ENCODE measurements at places on chromosomes 1 and 21.

GRCh38 chr1:192272732-192273131, 44.1 kb upstream of the RGS21 start:
- DNase-seq = no peak

- no peak for DNase-seq
Measured at GRCh38 chr1:10529091-10529490, 54.3 kb downstream of the PEX14 start.

DNA sequence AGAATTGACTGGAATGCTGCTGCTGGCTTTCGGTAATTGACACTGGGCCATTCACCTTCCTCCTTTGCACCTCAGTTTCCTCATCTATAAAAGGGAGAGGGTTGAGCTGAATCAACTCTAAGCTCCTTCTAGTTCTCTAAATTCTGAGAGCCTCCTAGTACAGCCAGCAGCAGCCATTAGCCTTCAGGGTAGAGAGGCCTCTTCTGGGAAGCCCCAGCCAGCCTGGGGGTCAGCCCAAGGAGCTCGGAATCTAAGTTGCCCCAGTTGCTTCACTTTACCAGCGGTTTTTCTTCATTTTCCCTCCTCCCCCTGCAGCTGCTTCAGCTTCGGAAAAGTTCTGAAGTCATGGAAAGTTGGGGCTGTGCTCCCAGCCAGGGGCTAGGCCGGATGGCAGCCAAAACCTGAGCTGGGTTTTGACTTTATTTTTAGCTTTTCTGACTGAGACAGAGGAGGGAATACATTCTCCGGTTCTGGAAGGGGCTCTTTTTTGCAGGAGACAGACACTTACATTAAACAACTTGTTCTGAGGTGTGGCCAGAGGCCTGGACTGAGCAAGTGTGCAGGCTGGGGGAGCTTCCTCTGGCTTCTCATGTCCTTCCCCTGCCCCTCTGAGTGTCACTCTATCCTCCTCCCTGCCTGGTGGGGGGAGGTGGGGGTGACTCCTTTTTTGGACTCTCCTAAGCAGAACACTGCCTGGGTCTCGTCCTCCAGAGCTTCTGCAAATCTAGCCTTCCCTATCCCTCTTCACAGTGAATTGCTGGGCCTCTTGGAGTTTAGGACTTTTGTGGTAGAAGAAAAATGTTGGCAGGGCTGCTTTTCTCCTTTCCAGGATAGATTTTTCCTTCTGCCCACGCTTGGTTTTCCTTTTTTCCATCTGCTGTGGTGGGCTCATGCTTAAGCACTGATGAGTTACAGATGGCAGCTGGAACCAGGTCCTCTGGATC, 14.4 kb downstream of the LMNA start:
- no peak for DNase-seq

DNA sequence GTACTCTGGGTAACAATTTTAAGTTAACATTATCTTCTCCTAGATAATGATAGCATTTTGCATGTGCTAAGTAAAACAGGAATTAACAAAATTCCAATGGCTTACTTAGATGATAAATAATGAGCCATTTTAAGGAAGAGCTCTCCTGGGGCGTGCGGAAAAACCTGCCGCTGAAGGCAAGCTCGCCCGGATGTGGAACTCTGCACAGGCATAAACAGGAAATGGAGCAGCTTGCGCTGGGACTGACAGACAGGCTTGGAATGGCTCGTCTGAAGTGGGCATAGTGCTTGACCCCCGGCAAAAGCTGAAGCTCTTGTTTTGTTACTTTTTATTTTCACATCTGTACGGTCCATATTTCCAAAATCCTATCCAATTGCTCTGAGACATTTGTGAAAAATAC, 169.2 kb downstream of the ZNF281 start:
- DNase-seq = no peak

DNA sequence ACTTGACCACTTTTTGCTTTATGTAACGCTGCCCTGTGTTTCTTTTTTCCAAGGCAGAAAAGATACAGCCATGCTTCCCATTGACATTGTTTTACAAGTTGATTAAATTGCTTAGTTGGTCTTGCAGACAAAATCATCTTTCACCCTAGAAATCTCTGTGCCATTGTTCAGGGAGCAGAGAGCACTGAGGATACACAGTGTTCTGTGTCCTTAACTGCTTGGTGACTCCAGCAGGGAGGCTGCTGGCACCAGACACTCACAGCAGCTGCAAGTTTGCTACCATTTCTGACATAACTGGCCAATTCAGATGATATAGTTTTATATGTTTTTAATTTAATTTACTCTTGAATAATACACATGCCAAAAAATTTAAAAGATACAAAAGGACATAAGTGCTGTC, 118.7 kb downstream of the RGS2 start:
- DNase-seq = no peak

GRCh38 chr1:150578272-150579109, 919 bp downstream of the MCL1 start:
- DNase-seq = no peak

DNA sequence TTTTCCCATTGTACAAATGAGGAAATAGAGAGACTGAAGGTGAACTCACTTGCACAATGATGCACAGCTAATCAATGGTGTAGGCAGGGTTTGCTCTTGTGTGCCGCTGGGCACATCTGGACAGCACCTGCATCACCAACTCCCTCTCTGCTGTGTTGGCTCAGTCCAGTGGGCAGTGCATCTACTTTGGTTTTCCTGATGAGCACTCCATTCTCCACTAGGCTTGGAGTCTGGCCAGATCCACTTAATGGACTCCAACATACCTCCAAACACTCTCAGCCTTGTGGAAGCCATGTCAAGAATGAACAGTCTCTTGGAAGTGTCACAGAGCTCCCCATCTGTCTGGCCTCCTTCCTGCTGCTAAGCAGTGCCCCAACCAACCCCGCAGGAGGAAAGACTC, 152.2 kb downstream of the HIVEP3 start:
- DNase-seq = no peak

DNA sequence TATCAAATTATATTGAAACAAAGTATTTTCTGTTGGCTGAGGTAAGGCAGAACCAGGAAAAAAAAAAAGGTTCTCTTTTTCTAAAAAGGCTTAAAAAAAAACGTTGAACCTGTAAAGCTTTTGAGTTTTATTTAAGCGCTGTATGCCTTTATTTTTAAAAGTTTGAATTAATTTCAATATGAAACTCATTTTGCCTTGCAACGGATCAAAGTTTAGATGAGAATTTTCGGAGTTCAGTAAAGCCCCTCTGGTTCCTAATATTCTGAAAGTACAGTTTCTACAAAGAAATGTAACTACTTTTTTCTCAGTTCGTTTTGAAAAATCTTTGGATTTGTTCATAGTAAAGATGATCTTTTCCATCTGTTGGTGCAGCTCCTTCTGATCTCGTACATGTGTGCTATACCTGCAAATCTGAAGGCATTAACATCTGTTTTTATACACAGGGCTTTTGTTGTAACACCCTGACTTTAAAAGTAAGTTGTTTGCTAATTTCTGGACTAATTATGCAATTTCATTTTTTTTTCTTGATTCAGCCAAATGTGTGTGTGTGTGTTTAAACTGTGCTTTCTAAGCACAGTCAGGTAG, 1.7 kb downstream of the ZBTB18 start:
- no peak for DNase-seq

GRCh38 chr1:224631462-224632115, 15.5 kb downstream of the CNIH3 start:
- DNase-seq = no peak

GRCh38 chr1:70941563-70941962, 106.1 kb downstream of the PTGER3 start:
- no peak for DNase-seq

DNA sequence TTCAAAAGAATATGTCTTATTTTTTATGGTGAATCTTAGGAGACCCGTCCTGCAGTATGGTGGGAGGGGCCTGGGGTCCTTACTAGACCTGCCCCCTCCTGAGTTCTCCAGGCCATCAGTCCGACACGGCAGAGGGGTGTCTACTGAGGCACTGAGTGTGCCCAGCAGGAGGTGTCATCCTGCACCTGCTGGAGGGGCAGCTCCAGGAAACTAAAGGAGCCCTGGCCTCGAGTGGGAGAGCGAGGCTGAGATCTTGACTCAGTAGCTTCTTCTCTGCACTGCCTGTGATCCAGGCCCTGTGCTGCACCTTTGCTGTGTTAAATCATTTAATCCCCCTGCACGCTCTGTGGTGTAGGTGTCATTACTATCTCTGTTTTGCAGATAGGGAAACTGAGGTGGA, 587.7 kb downstream of the PTPRU start:
- no peak for DNase-seq

DNA sequence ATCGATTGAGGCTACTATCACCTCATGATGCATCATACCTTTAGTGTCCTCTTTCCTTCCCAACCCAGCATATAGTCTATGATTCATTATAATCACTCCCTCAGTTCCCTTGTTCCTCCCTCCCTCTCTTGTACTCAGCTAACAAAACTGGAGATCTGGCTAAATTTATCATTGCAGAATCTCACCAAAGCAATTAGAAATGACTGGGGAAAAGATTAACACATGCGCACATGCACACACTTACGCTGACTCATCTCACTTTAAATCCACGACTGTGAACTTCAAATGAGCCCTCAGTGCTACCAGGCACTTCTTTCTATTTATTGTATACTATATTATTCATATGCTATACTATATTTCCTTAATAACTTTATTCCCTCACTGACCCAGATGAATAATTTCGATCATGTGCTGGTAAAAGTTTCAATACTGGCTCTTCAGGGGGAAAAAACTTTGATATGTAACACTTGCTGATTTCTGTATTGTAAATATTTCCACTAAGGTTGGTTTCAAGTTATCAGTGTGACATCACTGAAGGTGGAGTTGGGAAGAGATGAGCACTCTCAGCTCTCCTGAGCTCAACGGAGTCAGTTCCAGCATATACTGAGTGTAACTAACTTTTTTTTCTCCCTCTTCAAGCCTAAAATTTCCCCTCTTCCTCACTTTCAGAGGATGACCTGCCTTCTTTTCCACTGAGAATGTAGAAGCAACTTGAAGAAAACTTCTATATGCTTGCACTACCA, 613.7 kb upstream of the B3GALT2 start:
- DNase-seq = no peak

GRCh38 chr1:196160066-196160795, 448.0 kb downstream of the KCNT2 start:
- DNase-seq = no peak

Data from activated CD4-positive, alpha-beta T cell treated with anti-CD3 and anti-CD28 coated beads for 24 hours (primary cell).